Activated CD8-positive, alpha-beta memory T cell treated with anti-CD3 and anti-CD28 coated beads, Interleukin-2, amount 50 U/mL, for 4 hours (primary cell): ENCODE measurements at places on chromosomes 12 and 14.

- no peak for DNase-seq
Observed at GRCh38 chr12:103505371-103506236, 9.8 kb upstream of the C12orf42 start.

- no peak for DNase-seq
Observed at GRCh38 chr12:40911676-40912075, 219.4 kb downstream of the CNTN1 start.

DNA sequence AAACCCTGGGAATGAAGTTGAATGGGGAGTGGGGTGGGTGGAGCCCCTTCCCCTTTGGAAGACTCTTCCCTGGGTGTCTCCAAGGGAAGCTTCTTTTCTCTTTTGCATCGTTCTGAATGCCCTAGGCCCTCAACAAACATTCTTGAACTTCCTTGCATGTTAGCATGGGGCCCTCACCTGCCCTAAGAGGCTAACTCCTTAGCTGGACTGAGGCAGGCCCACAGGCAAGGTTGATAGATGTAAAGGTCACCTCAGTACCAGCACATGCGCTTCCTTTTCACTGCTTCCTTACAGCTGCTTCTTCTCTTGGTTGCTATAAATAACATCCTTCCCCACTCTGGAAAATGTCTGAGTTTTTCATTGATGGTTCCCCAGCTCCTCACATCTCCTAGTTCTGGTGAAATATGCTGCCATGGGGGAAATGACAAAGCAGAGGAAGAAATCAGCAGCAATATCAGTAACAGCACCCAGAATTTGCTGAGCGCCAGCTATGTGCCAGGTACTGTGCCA, 160.6 kb upstream of the FRMD6 start:
- no peak for DNase-seq

- no peak for DNase-seq
Observed at GRCh38 chr14:104895207-104895785, 29.4 kb upstream of the PLD4 start.

DNA sequence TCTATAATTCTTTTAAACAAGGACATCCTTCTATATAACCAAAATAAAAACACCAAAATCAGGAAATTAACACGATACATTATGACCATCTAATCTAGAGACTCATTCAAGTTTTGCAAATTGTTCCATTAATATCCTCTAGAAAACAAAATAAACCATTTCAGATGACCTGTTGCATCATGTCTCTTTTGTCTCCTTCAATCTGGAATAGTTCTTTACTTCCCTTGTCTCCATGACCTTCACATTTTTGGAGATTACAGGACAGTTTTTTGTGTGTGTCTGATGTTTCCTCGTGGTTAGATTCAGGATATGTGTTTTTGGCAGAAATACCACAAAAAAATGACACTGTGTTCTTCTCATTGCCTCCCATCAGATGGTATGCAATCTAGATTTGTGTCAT, 12.5 kb upstream of the DCAF4 start:
- DNase-seq = no peak

DNA sequence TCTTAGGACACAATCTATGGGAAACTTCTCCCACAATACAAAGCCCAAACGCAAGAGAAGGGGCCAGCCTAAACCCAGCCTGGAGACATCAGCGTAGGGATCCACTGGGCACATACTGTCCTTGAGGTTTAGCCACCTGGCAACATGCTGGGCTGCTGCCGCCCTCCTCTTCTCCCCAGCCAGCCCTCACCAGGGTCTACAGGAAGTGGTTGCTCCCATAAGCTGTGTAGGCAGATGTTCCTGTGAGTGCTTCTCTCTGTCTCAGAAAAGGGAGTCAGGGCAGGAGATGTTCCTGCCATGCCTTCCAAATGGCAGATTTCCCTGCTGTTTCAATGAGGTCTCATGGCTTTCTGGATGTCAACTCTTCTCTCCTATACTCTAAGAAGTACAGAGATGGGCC, 241.4 kb downstream of the PCNX1 start:
- no peak for DNase-seq

DNA sequence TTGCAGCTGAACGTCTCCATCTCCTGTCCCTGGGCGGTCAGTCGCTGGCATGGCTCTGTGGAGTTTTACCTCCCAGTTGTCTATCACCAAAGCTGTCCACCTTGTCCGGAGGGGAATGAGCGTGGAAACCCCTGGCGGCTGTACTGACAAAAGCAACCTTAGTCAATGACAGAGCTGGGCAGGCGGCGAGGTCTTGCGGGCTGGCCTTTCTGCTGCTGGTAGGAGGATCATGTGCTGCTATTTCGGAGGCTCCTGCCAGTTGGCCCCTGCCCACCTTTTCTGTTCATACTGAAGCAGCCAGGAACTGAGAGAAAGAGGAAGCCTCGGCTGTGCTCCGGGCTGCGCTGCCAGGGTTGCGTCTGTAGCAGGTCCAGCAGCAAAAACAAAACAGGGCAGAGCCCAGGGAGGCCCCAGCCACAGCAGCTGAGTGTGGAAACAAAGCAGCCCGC, 57.7 kb downstream of the HMGA2 start:
- no peak for DNase-seq

DNA sequence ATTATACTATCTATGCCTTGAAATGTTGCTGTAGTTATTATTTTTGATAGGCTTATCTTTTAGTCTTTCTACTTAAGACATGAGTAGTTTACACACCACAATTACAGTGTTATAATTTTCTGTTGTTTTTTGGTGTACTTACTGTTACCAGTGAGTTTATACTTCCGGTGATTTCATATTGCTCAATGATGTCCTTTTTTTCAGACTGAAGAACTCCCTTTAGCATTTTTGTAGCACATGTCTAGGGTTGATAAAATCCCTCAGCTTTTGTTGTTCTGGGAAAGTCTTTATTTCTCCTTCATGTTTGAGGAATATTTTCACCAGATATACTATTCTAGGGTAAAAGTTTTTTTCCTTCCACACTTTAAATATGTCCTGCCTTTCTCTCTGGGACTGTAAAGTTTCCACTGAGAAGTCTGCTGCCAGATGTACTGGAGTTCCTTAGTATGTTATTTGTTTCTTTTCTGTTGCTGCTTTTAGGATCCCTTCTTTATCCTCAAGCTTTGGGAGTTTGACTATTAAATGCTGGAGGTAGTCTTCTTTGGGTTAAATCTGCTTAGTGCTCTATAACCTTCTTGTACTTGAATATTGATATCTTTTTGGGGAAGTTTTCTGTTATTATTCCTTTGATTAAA, 41.5 kb upstream of the FERMT2 start:
- no peak for DNase-seq

DNA sequence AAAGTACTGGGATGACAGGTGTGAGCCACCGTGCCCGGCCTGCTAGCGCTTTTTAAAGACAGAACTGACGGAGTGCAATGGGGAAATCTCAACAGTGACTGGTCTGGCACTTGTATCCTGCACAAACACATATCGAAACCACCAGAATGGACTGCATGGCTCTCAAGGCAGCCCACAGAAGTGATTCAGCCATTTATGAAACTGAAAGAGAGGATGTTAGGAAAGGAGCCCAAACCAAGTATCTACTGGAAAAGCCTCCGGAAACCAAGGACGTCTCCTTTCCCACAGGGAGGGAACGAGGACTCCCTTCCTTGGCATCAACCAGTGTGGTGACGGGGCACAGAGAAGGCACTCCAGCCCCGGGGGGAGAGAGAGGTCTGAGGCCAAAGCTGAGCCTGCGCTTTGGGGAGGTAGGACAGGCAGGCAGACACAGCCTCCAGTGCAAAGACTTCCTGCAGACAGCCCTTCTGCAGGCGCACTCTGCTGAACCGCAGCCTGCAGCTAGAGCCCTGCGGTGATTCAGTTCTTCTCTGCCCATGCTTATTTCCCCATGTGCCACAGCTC, 16.5 kb downstream of the SLC15A4 start:
- DNase-seq = no peak

- DNase-seq = no peak
Observed at GRCh38 chr14:80445605-80446004, 234.3 kb upstream of the DIO2 start.

DNA sequence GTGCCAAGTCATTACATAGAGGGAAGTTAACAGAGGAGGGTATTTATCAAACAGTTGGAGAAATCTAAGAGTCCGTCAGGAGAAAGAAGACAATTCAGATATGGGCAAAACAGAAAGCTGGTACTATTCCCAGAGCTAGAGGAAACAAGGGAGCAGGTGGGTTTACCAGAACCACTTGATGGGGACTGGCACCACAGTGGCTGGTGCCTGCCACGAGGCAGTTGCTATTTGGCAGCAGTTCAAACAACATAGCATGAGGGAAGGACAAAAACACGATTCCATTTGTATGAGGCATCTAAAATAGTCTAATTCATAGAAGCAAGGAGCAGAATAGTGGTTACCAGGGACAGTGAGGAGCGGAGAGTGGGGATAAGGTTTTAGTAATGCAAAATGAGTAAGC, 24.6 kb upstream of the KLRD1 start:
- no peak for DNase-seq

- no peak for DNase-seq
Observed at GRCh38 chr14:105153739-105154475, 14.7 kb downstream of the JAG2 start.

DNA sequence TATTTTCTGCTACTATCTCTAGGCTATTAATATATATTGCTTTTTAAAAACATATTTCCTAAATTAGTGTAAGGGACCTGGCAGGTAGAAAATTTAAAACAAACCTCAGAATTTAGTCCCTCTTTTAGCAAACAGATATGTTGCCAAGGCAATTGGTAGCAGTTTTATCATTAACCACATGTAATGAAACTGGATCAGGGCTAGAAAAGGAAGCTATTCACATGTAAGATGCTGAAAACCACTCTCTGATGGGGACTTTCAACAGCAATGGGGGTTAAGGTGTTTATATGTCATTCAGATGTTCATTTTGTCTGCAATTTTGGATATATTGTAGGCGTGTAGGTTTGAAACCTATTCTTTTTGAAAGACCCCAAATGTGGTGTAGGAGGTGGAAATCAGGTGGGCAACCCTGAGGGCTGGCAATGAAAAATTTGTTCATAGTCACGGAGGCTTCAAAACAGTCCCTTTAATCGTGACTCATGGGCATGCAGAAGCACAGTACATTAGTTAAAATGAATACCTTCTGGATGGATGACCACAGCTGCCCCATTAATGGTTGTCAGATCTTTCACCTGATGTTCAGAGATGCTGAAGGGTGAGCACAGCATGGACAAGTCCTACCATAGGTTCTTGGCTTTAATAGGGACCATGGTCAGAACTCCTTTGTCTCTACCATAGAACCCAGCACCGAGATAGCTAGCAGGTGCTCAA, 5.9 kb upstream of the PKP2 start:
- DNase-seq = no peak

GRCh38 chr12:101414533-101415119, 7.1 kb upstream of the ARL1 start:
- no peak for DNase-seq

DNA sequence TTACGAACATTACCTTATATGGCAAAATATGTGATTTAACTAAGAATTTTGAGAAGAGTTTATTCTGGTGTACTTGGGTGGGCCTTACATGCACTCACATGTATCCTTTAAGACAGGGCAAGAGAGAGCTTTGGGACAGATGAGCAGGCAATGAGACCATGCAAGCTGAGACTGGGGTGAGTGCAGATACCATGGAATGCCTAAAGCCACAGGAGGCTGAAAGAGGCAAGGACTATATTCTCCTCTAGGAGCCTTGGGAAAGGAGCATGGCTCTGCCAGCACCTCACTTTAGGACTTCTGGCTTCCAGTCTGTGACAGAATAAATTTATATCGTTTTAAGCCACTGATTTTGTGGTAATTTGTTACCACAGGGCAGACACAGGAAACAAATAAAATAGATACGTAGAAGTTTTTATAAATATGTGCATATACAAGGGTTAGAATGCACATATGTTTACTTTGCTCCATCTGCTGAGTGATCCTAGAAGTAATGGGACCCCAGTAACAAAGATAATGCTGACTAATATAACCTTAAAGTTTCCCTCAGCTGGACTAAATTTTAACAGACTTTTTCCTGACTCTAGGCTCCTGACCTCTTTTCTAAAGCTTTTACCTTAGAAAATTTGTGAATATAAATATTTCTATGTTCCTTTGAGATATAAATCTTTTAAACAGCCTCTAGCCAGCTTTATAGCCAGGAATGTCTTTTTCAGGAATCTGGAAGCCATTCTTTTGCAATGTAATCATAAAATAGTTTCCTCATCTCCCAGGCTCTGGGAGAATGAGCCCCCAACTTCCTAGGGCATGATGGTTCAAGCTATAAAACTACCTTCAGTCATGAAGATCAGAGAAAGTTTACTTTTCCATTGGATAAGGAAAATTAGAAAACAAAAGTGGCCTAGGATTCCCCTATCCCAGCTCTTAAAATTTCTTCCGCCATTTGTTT, 216.8 kb downstream of the PPFIA2 start:
- no peak for DNase-seq

GRCh38 chr14:64035143-64035542, 182.3 kb downstream of the SYNE2 start:
- no peak for DNase-seq

- DNase-seq = no peak
Observed at GRCh38 chr14:50823051-50823761, 7.8 kb downstream of the NIN start.

GRCh38 chr14:56760164-56760914, 49.9 kb downstream of the OTX2 start:
- DNase-seq = no peak

DNA sequence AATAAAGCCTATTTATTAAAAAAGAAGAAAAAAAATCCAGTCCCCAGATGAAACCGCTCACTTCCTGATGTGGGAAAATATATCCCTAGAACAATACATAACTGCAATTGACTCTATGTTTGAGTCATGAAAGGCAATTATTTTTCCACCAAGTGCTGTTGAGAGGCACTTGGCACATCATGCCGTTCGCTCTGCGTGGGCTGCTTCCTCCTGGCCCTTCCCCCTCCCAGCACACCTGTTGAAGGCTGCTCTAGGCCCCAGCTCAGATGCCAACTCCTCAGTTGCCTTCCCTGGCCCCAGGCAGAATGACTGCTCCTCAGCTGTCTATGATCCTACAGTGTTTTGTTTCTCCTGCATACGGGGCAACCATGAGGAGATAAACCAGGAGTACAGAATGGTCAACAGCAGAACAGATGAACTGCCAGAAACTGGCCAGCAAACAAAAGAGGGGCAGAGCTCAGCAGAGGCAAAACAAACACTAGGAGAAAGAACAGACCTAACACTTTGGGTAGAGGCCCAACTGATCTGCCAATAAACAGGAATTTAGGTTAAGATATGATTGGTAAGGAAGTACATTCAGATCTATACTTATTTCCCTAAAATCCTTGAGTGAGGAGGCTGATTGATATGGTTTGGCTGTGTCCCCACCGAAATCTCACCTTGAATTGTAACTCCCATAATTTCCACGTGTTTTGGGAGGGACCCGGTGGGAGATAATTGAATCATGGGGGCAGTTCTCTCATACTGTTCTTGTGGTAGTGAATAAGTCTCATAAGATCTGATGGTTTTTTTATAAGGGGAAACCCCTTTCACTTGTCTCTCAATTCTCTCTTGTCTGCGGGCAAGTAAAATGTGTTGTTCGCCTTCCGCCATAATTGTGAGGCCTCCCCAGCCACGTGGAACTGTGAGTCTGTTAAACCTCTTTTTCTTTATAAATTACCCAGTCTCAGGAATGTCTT, 58.6 kb downstream of the SLC38A1 start:
- peak; percentile 76 for DNase-seq
